ENCODE measurements at places on chromosomes 3 and 15. TPM values are rescaled to one million over a fixed set of nuclear protein-coding genes. Genes with fewer than 3 reads are reported as not detected.

The NPAP1 gene
- total RNA-seq = not detected

DNA sequence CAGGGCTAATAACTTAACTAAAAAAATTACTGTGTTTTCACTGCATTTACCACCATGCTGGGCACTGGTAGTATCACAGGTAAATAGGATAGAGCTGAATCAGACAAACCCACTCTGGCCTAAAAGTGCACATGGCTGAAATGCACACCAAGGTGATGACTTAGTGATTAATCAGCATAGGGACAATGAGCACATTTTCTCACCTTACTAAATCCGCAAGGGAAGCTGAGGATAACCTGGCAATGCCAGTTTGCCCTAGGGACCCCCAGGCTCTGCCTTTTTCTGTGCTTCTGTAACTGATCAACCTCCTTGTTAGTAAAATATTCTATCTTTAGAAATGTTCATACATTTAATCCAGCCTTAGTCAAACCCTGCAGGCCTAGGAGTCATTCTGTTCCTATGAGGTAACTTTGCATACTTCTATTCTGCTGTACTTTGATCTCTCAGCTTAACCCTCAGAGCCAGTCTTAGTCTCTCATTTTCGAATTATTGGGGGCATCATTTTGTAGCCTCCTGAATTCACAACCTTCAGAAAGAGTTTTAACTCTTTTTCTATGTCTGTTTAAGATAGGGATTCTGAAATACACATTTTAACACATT is 562.9 kb upstream of the KCNMB2 start:
- no peak overlapping the region for H3K4me3 ChIP-seq
- no peak overlapping the region for H3K27ac ChIP-seq
- no peaks in the 10 kb centered on the region for H3K4me1 ChIP-seq
- H3K36me3 ChIP-seq = no peaks in the 10 kb centered on the region
- no peaks in the 10 kb centered on the region for H3K27me3 ChIP-seq

DNA sequence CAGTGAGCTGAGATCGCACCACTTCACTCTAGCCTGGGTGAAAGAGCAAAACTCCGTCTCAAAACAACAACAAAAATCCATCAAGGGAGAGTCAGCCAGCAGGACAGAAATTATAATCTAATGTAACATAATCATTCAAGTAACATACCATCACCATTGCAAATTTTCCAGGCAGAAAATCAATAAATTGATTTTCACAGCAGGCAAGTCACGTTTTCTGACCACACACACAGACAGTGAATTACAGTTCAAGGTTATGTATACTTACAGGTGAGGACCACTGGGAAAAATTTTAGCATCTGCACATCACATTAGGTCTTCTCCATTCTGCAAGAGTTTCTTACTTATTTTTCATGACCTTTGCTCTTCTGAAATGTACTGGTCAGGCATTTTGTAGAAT is 29.9 kb upstream of the NPAP1 start:
- no peaks in the 10 kb centered on the region for H3K4me1 ChIP-seq
- no peak overlapping the region for H3K4me3 ChIP-seq
- no peak for DNase-seq
- no peaks in the 10 kb centered on the region for H3K27me3 ChIP-seq
- no peaks in the 10 kb centered on the region for H3K36me3 ChIP-seq
- no peak overlapping the region for H3K27ac ChIP-seq

The MAGI1 gene
- 47.1 TPM for total RNA-seq

DNA sequence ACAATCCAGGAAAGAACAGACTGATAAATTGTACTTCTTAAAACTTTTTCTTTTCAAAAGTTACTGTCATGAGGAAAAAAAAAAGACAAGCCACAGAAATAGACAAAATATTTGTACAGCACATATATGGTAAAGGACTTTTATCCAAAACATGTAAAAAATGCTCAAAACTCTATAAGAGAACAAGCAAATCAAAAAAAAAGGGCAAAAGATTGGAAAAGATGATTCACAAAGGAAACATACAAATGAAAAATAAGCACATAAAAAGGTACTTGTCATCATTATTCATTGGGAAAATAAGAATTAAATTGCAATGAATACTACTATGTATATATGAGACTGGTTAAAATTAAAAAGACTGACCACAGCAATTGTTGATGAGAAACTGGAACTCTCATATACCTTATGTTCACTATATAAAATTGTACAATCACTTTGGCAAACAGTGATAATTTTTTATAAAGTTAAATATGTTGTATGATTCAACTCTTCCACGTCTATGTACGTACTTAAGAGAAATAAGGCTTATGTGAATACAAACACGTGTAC is 39.7 kb downstream of the DIPK2A start:
- H3K36me3 ChIP-seq = no peaks in the 10 kb centered on the region
- no peak for DNase-seq
- no peak overlapping the region for H3K27ac ChIP-seq
- H3K4me1 ChIP-seq = no peaks in the 10 kb centered on the region
- no peaks in the 10 kb centered on the region for H3K27me3 ChIP-seq

DNA sequence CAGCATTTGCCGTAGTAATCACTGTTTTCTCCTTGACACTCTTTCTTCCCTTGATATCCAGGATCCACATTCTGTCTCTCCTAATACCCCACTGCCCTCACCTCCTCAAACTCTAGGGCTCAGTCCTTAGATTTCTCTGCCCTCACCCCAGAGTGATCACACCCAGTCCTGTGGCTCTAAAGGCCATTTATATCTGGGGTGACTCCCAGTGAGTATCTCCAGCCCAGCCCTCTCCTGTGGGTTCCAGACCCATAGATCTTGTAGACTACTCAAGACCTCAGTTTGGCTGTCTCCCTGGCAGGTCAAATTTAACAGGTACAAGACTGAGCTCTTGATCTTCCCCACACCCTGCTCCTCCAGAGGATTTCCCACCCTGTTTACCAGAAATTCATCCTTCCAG is 1.3 kb downstream of the GRK7 start:
- DNase-seq = no peak
- H3K4me1 ChIP-seq = no peaks in the 10 kb centered on the region
- H3K36me3 ChIP-seq = no peaks in the 10 kb centered on the region
- no peaks in the 10 kb centered on the region for H3K27me3 ChIP-seq
- no peak overlapping the region for H3K27ac ChIP-seq

DNA sequence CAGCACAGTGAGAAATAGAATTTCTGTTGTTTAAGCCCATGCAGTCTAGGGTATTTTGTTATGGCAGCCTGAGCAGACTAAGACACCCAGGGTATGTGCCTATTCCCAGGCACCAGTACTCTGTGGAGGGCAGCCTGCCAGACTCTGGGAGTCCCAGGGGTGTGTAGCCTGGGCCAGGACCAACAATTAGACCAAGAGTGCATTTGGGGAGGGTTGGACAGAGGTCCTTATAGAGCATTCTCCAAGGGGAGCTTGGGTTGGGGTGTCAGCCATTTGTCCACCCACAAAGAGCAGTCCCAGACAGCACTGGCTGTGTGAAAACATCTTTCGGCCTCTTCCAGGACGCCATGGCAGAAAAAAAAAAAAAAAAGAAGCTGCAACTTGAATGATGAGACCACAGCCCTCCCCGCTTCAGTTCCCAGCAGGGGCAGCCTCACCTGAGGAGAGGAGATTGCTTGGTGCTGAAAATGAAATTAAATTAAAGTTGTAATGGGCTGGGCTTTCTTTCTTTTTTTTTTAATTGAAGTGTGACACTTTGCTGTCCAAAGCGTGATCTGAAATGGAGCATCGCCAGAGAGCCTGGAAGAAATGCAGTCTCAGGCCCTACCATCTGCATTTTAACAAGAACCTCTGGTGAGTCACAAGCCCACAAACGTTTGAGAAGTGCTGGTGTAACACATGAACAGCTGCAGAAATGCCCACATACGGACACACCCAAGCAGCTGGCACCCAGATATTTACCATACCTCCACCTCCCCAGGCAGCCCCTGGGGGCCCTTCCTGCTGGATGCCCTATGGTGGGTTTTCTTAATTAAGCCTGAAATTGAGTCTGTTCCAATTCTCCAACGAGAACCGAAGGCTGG is 21.3 kb upstream of the CAV3 start:
- no peaks in the 10 kb centered on the region for H3K36me3 ChIP-seq
- no peak overlapping the region for H3K4me3 ChIP-seq
- H3K4me1 ChIP-seq = peaks cover 8% of the 10 kb centered on the region
- H3K27me3 ChIP-seq = no peaks in the 10 kb centered on the region
- H3K27ac ChIP-seq = no peak overlapping the region
- DNase-seq = no peak
